Stimulated activated CD8-positive, alpha-beta memory T cell treated with anti-CD3 and anti-CD28 coated beads, Interleukin-15, amount 100 ng/mL, for 1 hour (primary cell): ENCODE measurements at places on chromosomes 12 and 14.
A peak's percentile ranks its signal among the peaks of the same experiment; 100 is the strongest.

GRCh38 chr14:22487941-22488340 lies 101.1 kb downstream of the DAD1 start:
- no peak for DNase-seq

DNA sequence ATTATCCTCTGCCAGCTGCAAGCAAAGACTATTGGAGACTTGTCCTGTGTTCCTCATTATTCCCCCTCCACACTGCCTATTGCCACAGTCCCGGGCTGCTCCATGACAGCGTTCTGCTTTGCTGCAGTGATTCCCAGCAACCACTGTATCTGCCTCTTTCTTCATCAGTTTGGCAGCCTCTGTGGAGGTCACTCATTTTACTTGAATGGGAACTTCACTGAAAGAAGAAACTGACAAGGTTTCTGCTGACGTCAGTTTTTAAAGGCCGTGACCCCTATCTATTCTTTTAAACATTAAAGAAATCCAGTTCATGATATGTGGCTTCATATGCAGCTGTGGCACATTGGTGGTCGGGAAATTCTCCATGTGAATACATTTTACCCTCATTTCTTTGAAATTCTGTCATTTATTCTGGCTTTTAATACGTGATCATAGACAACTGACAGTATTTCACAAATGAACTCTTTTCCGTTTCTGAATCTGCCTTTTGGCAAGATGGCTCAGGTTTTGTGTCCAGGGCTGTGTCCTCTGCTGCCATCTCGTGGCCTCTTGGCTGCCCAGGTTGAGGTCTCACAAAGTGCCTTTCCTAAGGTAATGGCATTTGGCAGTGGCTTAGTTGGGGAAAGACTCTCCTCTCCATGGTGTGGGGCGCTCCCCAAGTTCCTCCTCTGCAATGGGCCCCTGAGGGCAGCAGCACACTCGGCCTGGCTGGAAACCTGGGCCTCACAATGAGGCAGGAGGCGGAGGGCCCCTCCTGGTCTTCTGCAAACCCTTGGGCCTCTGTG lies 5.8 kb downstream of the TMEM253 start:
- peak; percentile 64 for DNase-seq

DNA sequence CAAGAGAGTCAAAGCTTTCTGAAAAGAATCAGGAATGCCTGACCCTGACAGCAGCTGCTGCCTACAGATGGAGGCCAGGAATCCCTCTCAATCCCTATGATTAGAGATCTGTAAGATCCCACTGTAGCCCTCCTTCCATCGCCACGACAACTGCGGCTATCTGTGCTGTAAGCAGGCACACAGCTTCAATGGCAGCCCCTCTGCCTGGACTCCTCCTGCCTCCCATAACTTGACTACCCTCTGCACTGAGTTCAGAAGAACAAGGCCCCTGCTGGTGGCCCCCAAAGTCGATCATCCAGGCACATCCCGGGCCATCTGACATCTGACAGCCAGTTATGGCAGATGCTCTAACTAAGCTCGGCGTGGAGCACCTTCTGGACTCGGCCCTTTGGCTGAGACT lies 2.9 kb downstream of the CLMN start:
- DNase-seq, result no peak

- DNase-seq, result no peak
These were observed 564.0 kb downstream of the TRHDE start for GRCh38 chr12:72836194-72836593.

DNA sequence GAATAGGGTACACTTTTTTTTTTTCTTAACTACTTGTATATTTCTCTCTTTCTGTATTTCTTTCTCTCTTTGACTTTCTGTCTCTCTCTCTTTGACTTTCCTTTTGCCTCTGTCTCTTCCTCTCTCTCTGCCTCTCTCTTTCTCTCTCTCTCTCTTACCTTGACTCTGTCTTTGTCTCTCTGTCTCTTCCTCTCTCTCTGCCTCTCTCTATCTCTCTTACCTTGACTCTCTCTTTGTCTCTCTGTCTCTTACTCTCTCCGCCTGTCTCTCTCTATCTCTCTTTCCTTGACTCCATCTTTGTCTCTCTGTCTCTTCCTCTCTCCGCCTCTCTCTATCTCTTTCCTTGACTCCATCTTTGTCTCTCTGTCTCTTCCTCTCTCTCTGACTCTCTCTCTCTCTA lies 62.4 kb upstream of the PRMT8 start:
- no peak for DNase-seq

DNA sequence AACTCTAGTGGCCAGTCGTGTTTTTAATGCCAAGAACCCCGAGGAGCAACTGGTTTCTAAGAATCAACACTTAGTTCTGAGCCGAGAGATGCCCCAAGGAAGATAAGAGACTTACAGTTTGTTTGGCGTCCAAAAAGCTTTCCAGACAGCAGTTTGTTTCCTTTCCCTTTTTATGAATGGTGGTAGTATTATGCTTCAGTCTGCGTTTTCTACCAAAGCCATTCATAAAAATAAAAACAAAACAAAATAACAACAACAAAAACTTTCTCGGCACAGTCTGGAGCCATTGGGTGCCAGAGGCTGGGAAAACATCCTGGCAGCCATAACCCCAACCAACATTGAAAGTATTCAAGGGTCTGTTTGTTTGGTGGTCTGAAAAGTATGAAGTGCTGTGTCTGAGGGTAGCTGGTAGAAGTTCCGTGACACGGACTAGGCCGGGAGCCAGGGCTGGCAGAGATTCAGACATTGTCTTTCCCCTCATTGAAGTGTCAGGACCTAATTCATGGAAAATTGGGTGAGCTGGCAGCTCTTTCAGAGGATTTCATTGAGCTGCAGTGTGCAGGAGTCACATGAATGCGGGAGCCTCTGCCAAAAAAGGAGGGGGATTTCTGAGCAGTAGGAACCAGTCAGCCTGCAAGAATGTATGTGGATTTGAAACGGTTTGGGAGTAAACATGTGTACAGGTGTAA lies 124.2 kb downstream of the HMGA2 start:
- no peak for DNase-seq

DNA sequence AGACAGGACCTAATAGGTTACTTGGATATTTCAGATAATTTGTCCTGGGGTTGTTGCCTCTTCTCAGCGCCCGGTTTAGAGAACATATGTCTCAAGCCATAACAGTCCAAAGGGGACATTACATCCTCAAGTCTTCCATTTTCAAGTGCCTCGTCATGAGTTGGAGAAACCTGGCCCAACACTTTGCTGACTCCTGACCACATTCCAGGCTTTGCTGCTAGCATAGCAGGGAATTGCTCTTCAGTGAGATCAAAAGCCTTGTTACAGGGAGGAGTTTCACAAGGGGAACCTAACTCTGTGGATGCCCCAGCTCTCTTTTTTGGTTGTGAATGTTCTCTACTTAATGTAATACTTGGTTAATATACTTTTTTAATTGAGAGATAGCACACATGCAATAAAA lies 8.2 kb upstream of the MMP19 start:
- no peak for DNase-seq

DNA sequence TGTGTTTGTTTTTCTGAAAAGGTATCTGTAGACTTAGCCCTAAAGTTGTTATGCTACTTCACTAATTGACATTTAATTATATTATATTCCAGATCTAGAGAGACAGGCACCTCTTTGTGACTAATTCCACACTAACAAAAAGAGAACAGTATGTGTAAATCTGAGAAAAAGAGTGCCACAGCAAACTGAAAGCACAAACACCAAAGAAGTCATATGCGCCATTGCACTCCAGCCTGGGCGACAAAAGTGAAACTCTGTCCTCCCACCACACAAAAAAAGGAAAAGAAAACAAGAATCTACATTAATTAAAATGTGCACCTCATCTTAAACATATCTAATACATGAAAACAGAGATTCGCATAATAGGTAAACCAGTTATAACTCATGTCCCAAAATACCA lies 4.4 kb upstream of the CSRNP2 start:
- DNase-seq, result no peak

- DNase-seq, result no peak
These were observed 2.9 kb downstream of the HOXC10 start for GRCh38 chr12:53987787-53988230.

DNA sequence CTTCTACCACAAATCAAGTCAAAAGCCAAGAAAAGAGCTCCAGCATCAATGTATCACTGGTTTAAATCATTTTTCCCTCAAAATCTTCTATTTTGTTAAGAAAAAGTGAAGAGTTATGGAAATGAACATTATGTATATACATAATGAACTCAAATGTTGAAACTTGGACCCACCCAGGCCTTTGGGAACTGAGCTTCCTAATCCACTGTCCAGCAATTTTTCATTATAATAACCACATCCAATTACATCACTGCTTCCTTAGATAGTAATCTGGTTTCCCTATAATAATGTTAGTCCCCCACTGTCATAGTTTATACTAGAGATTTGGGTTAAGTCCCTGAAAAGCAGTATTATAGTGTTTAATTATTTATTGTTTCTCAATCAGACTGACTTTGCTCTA lies 170.9 kb downstream of the PIK3C2G start:
- no peak for DNase-seq

- no peak for DNase-seq
These were observed 57.5 kb downstream of the PLEKHA5 start for GRCh38 chr12:19186722-19187661.

GRCh38 chr12:48936379-48936979 lies 11.2 kb upstream of the FKBP11 start:
- DNase-seq, result peak; percentile 77

GRCh38 chr12:13961971-13962370 lies 19.4 kb downstream of the GRIN2B start:
- no peak for DNase-seq

DNA sequence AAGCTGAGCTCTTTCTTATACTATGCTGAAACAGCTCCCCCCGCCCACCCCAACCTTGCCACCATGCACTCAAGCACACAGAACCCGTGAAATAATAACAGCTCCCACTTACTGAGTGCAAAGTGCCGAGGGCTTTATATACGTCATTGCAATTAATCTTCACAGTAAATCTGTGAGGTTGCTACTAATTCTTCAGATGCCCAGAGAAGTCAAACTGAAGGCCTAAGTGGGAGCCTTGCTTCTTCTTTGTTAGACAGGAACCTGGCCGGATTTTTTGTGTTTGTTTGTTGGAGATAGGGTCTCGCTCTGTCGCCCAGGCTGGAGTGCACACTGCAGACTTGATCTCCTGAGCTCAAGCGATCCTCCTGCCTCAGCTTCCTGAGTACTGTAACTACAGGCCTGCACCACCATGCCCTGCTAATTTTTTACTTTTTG lies 34.0 kb downstream of the VCPKMT start:
- DNase-seq, result no peak

DNA sequence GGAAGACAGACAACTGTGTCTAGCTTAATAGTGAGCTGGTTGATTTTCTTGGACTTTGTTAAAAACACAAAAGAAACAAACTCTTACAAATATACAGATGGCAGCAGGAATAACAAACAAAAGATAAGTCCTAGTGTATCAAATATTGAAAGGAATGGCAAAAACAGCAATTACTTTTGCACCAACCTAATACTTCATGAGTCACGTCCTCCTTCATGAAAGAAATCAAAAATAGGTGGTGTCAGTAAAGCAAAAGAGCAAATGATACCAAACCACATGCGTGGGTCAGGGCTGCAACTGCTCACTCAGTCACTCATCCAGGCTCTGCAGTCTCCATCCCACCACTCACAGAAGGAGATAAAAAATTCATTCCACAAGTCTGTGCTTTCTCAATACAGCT lies 11.8 kb downstream of the ATG14 start:
- DNase-seq, result no peak

DNA sequence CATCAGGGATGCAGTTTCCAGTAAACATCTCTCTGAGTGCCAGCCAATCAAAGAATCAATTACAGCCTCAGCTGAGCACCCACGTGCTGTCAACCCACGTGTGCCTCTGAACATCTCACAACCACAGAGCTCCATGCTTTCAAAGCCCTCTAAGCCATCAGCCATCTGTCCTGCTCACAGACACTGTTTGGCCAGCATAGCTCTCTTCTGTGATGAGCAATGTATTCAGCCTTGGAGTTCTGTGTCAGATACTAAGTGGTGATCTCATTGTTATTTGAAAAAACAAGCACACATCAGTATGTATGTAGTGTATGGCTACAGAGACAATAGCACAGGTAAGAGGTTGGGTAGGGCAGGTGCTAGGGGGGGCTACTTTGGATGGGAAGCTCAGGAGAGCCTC lies 94.3 kb downstream of the RGS6 start:
- DNase-seq, result no peak

DNA sequence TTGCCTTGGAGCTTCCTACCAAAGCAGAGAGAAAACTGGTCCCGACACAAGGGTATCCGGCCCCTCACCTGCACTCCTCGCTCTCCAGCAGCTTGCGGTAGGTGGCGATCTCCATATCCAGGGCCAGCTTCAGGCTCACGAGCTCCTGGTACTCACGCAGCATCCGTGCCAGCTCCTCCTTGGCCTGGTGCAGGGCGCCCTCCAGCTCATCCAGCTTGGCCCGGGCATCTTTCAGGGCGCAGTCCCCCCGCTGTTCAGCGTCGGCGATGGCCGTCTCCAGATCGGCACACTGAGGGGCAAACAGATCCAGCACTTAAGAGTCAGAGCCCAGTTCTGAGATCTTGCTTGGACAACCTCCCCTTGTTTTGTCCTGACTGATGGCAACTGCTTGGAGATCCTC lies 13.7 kb downstream of the KRT72 start:
- no peak for DNase-seq

- DNase-seq, result no peak
These were observed 203.6 kb downstream of the NOVA1 start for GRCh38 chr14:26394150-26394810.

- DNase-seq, result peak; percentile 45
These were observed at the start of gene DYRK2 for GRCh38 chr12:67648521-67649260. Gene DYRK2, plus strand, starts transcription at chr12:67648745. Its CDS starts 389 bp downstream, at chr12:67649134.

DNA sequence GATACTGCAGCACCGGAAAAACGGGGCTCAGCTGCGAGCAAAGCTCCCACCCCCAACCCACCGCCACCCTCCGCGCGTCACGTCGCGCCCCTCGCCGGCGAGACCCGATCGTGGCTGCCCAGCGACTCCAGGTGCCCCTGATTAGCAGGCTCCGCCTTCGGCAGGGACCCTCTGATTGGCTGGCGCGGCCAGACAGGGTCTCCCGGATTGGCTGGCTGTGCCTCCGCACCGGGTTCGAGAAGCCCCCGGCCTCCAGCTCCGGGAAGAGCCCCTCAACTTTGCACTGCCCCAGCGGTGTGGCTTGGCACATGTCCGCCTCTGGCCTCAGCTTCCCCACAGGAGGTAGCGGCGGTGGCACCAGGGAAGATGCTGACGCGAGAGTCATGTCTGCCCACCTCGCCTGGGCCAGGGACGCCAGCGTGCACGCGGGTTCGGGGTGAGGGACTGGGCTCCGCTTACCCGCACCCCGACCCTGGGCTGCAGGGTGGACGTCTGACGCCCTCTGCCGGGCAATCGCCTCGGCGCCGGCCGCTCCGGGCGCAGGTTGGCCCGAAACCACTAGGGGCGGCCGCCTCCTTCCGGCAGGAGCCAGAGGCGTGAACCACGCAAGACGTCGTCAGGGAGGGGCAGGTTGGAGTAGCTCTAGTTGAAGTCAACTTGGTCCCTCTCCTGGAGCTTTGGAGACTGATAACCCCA lies 498 bp upstream of the RHOF start:
- DNase-seq, result peak; percentile 88

- DNase-seq, result no peak
These were observed 192.6 kb downstream of the TTC6 start for GRCh38 chr14:37787879-37788494.

- no peak for DNase-seq
These were observed 322.9 kb downstream of the ADGRD1 start for GRCh38 chr12:131276501-131277185.
